Cardiac fibroblast (primary cell): ENCODE measurements at places on chromosomes 6 and 20.

DNA sequence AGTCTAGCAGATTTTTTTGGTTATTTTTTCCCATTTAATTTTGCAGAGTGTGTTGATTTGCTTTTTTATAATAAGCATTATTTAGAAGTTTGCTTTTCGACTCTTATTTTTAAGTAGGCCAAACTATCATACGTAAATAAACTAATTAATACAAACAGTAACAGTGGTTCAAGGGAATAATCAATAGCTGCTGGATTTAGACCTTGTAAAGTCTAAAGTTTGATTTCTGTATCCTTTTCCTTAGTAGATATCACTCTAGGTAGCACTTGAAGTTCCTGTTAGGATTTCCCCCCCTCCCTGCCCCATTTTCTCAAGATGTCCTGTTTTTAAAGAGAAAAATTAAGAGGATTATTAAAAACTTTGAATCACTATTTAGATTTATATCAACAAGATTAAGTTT, 136.1 kb downstream of the B3GAT2 start:
- no peak for DNase-seq

GRCh38 chr6:47476781-47477496, 650 bp upstream of the CD2AP start:
- DNase-seq, result no peak

DNA sequence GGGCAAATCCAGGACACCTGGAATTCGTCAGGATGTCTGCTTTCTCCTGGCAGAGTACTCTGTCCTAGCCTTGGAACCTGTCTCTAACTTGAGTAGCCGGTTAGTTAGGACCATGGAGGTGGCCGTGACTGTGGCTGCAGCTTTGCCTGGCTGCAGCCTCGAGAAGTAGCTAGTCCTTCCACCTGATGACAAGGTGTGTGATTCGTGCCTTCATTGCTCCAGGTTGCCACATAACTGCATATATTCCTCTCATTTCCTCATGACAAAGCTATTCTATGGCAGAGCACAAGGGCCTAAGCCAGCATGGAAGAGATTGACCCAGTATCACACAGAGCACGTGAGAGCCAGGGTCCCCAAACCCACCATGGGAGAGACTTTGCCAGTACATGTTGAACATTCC, 39.8 kb upstream of the KIF25 start:
- DNase-seq, result no peak

DNA sequence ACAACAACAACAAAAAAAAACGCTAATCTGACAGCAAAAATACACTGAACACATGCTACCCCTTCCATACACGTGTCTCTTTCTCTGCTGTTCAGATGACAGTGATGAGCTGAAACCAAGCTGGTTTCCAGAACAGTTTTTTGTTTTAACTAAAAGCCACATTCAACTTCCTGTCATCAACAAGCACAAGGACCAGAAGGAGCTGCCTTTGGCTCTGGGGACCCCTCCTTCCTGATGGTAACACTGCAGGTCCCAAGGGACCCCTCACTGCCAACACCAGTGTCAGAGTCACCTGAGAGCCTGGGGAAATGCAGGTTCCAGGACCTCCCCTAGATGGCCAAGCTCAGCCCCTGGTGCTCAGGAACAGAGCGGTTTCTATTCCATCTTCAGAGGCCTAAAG, 6.0 kb downstream of the CST7 start:
- DNase-seq, result no peak

GRCh38 chr6:90256698-90257485, 39.8 kb downstream of the BACH2 start:
- DNase-seq, result peak; percentile 43

- no peak for DNase-seq
Measured at GRCh38 chr6:11773581-11773980, 5.0 kb downstream of the ADTRP start.

DNA sequence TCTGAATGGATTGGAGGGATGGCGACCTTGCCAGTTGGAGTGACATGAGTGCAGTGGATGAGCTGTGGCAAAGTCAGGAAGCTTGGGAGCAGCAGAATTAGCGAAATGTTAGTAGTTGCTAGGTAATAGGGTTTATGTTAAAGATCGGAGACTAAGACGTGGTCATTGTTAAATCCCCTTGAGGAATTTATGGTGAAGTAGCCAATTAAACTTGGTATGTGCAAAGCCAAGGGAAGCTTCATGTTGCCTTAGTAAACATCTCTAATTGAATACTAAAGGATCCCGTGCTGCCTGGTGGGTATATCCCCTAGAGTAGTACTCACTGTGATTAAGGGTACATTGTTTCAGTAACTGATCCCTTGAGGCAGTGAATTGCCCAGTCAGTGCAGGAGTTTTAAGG, 106.0 kb downstream of the PRIM2 start:
- no peak for DNase-seq

GRCh38 chr6:147534116-147534860, 25.8 kb downstream of the SAMD5 start:
- DNase-seq, result no peak

- no peak for DNase-seq
Measured at GRCh38 chr6:161635975-161636374, 362.1 kb upstream of the AGPAT4 start.

GRCh38 chr20:35952480-35953386, 1.6 kb downstream of the SCAND1 start:
- peak; percentile 31 for DNase-seq

DNA sequence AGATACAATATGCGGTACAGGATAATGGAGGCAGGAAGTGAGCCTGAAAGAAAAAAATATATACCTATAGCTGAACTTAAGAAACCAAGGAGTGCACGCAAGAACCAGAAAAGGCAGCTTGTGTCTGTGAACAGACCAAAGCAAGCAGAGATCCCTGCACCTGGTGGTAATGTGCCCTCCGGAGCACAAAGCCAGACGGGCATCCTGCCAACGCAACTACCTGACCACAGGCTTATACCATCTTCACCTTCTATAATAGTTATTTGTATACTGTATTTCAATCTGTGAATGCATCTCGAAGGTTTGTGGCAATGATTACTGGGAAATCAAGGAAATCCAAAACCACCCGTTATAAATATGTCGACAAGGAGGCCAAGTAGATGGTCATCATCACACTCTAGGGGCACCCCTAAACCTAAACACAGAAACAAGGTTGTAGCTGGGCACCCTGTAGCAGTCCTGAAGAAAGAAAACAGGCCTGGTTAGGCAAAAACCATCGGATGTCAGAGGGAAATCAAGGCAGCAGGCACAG, 801 bp downstream of the FBXL4 start:
- DNase-seq, result peak; percentile 25

DNA sequence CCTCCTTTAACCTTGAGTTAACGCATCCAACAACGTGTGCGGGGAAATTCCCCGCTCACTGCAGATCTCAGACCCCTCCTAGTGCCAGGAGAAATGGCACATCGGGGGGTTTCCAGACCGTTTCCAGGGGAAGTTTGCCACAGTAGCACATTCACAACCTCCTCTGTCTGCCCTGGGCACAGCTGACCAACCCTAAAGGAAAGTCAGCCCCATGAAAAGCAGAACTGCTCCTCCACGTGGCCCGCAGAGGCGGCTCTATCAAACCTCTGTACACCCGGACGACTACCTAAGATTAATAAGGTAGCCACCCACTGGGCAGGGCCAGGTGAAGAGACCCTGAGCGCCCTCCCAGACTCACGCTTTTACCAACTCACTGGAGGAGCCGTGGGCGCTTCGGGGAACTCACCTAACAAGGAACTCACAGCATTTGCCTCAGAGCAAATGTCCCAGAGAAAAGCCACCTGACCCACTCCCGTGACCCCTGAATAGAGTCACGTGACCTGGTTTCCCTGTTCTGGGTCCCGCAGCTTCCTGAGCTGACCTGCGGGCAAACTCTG, 93.1 kb downstream of the PRND start:
- no peak for DNase-seq

- peak; percentile 27 for DNase-seq
Measured at GRCh38 chr20:6277661-6278240, 154.9 kb upstream of the FERMT1 start.

DNA sequence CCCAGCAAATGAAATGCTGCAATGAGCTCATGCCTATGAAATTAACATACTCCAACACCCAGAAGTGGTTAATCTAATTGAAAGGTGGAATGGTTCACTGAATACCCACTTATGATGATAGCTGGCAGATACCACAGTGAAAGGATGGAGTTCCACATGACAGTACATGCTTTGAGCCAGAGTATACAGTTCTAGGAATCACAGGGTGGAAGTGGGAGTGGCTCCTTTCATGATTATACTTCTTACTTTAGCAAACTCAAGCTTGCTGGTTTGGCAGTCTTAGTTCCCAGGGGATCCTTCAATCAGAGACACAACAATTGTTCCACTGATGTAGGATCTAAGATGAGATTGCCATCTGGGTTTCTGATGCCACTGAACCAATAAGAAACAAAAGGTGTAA, 21.5 kb downstream of the CD164 start:
- DNase-seq, result no peak

GRCh38 chr20:45154183-45154582, 20.5 kb upstream of the PI3 start:
- peak; percentile 22 for DNase-seq

DNA sequence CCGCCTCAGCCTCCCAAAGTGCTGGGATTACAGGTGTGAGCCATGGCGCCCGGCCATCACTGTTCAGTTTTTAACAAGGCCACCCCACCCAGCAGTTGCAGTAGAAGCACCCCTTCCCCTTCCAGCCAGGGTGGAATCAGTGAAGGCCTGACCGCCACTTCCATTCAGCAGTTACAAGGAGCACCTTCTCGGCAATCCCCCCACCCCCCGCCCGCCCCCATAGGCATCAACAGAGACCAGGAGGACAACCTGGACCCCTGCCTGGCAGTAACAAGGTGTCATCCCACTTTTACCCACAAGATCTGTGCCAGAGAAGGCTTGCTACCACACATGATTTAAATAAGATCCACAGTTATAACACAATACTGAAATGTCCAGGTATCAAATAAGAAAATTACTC, 23.1 kb downstream of the NCR2 start:
- no peak for DNase-seq

- no peak for DNase-seq
Measured at GRCh38 chr6:103011605-103012004, 1618.1 kb downstream of the GRIK2 start.

DNA sequence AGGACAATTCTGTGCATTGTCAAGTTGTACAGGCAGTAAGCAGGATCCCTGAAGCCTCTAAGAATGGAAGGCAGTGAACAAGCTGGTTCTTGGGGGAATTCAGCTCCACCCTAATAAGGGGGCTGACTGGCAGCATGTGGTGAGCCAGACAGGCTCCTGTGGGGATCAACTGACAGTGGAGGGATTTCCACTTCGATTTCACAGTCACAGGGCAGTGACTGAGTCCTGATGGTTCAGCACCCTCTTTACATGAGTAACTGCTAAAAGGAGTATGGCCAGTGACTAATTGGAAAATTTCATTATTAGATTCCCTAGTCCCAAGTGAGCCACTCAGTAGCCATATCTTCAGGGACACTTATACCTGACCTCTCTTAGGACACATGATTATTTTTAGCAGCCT, 78.4 kb downstream of the NDUFAF5 start:
- no peak for DNase-seq

DNA sequence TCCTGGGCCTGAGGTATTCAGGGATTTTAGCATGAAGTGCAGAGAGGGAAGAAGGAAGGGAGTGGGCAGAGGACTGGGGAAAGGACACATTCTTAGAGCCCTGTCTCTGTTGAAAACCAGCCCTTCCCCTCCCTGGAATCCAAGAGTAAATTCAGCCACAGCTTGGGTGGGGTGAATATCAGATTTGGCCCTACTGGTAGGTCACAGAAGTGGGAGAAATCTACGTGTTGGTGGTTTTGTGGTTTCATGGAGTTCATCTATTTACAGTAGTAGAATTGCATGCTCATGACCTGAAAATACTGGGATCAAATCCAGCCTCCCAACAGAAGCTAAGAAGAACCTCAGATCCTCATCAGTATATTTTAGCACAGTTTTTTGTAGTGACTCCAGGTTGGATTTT, 404.4 kb downstream of the BMP2 start:
- DNase-seq, result no peak

GRCh38 chr20:62143957-62144825, 622 bp downstream of the SS18L1 start:
- peak; percentile 71 for DNase-seq

DNA sequence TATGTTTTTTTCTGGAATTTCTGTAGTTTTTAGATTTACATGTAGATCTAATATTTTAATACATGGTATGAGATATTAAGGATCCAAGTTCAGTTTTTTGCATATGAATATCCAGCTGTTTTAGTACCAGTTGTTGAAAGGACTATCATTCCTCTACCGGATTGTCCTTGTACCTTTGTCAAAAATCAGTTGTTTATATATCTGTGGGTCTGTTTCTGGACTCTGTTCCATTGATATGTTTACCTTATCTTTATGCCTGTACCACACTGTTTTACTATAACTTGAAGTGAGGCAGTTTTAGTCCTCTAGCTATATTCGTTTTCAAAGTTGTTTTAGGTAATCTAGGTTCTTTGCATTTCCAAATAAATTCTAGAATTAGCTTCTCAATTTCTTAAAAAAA, 47.7 kb downstream of the CBFA2T2 start:
- DNase-seq, result no peak

- no peak for DNase-seq
Measured at GRCh38 chr6:125752773-125753172, 3.3 kb downstream of the HEY2 start.

DNA sequence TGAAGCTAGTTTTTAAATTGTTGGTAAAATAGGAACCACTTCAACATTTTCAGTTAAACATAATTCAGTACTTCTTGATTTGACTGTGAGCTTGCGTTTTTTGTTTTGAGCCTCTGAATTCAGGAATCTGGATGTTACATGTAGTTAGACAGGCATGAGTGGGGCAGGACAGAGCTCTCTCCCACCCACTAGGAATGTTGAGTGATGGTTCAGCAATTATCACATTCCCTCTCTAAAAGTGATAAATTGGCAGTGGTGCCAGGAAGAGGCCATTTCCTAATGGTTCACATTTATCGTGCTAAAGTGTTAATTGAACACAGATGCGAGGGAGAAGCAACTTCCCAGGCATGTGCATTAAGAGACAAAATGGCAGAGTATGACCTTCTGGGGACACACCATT, 465.5 kb upstream of the HTR1E start:
- no peak for DNase-seq

DNA sequence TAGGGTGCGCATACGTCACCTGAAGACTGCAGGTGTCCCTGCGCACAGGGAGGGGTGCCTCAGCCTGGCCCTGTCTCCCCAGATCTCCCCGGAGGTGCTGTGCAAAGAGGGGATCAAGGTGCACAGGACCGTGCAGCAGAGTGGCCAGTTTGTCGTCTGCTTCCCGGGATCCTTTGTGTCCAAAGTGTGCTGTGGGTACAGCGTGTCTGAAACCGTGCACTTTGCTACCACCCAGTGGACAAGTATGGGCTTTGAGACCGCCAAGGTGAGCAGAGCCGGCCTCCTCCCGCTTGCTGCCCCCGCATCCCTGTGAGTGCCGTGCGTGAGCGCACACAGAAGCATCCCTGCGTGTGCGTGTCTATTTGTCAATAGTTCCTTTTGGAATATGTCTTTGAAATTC, 150.7 kb downstream of the DTNBP1 start:
- DNase-seq, result no peak

DNA sequence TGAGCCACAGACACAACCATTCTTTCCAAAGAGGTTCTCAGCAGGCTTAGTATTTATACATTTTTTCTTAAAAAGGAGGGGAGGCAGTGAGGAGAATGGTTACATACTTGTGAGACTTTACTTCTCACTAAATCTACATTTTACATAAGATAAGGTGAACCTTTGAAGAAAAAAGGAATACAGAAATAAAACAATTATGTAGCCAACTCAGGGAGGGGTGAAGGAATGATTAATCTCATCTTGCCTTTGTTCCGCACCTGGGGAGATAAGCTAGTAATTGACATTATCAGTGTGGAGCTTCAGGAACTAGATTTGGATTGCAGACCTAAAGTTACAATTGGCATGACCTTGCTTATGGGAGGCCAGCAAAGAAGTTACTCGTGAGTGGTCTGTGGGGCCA, 221.8 kb upstream of the GGTLC1 start:
- DNase-seq, result no peak
